ENCODE measurements at places on chromosomes 2 and 18. TPM values are rescaled to one million over a fixed set of nuclear protein-coding genes. Genes with fewer than 3 reads are reported as not detected.

The C18orf63 gene
- total RNA-seq = not detected

The KCNJ3 gene
- total RNA-seq = not detected

- DNase-seq = no peak
Observed at GRCh38 chr2:145086910-145087309, 567.0 kb upstream of the ZEB2 start.

GRCh38 chr2:110126906-110127305 lies 11.3 kb upstream of the MALL start:
- DNase-seq = no peak

DNA sequence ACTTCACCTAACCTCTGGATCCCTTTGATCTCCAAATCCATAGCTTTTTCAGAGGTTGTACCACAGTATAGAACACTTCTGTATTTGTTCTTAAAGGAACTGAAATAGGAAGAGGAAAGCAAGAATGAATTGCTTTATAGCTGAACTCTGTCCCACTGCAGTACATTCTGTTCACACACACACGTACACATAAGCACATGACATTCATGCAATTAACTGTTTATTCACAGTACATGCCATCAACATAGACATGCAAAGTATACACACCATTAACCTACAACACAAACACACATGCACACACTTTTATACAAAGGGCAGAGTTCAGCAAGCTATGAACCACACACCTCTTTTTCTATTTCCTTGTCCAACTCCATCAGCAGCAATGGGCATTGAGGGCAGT lies 43.2 kb downstream of the MRPL33 start:
- no peak for DNase-seq

- DNase-seq = no peak
Observed at GRCh38 chr2:229920011-229920641, 1.7 kb downstream of the TRIP12 start.
